Stimulated activated CD4-positive, alpha-beta T cell treated with anti-CD3 and anti-CD28 coated beads, Interleukin-4, amount 100 ng/mL, for 48 hours (primary cell): ENCODE measurements at places on chromosomes 2 and 18.

GRCh38 chr2:138093455-138093854, 129.2 kb downstream of the HNMT start:
- no peak for DNase-seq

DNA sequence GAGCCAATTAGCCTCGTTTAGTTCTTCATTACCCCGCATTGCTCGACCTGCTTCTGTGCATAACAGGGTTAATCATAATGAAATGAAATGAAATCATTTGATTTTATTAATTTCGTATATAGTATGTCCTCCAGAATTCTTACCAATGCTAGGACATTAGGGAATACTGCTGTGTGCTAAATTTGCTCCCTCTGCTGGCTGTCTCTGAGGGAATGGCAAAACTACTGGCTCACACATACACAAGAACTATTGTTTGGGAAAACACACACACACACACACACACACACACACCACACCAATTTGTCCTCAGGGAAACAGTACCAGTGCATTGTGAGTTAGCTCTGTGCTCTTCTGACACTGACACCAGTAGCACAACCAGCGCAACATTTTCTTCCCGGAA, 273.3 kb upstream of the TCF4 start:
- DNase-seq: no peak

- DNase-seq: no peak
Observed at GRCh38 chr18:56984731-56985130, 162.2 kb upstream of the BOD1L2 start.

DNA sequence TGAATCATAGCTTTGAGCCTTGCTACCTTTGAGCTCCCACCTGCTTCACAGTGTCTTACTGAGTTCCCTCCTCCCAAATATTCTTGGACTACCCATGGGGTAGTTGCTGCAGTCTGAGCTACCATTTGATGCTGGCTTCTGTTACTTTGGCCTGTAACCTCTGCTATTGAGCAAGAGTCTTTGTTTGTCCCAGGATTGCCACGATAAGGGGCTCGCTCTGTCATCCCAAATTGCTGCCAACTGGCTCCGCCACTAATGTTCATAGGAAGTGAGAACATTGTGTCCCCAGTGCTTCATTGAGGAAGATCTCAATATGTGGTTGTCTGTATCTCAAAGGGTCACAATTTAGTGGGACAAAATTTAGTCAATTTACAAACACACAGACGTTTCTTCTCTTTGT, 103.8 kb downstream of the TRIM43 start:
- DNase-seq: no peak

DNA sequence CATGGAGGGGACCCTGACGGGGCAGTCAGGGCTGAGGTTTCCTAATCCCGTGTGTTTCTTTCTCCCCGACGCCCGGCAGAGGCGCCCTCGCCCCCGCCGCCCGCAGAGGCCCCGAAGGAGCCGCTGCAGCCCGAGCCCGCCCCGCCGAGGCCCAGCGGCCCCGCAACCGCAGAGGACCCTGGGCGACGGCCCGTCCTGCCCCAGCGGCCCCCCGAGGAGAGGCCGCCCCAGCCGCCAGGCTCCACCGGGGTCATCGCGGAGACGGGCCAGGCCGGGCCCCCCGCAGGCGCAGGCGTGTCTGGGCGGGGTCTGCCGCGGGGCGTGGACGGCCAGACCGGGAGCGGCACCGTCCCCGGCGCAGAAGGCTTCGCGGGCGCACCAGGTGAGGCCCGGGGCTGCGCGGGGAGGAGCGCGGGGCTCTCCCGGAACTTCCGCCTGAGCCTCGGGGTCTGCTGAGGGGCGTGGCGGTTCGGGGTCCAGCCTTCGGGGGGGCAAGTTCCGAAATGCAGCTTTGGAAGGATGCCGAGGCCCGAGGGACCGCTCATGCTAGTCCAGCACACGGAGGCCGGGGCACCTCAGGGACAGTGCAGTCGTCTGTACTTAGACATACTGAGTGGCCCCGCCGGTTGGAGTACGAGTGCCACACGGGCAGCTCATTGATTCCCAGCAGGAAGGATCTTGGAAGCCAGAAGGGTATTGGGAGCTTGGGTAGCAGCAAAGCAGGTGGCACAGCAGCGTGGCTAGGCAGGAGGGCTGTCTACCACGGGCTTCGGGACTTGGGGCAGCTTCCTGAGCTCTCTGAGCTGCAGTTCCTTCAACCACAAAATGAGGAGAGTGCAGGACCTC, 60.1 kb downstream of the EMILIN2 start:
- DNase-seq: peak; percentile 39

- DNase-seq: no peak
Observed at GRCh38 chr2:21452263-21452662, 328.5 kb downstream of the TDRD15 start.

DNA sequence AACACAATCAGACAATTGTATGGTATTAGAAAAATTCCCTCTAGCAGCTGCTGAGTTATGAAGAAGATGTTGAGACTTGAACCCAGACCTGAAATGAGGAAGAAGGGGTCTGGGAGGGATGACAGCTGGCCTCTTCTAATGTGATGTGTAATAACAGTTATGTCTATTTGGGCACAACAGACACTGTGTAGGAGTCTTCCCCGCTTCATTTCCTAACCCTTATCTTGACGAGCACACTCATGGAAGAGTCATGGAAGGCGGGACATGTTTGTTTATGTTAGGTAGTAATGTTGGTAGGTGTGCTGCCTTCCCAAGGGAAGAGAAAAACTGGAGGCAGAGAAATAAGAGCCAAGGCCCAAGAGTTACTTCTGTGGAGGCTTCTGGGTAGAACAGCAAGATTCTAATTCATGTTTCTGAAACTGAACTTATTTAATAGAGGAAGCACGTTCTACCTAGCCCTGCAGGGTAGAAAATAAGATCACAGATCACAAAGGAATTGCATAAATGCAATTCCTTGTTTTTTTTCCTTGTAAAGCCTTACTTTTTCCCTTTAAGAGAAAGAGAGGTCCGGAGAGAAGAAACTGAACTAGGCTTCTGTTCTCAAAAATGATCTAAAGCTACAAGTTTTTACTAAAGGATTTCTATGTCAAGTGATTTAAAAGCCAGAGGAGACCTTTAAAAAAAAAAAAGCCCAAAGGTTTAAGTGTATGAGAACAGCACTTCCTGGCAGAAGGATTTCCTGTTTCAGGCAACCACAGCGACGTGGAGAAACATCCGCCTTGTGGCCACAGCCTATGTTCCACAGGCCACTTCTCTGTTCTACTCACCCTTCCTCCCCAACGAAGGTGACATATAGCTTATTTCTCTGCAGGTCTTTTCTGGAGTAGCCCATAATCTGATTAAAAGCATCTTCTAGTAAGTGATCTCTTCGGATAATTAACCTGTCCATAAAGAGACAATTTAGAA, 68.5 kb upstream of the STK17B start:
- peak; percentile 58 for DNase-seq

DNA sequence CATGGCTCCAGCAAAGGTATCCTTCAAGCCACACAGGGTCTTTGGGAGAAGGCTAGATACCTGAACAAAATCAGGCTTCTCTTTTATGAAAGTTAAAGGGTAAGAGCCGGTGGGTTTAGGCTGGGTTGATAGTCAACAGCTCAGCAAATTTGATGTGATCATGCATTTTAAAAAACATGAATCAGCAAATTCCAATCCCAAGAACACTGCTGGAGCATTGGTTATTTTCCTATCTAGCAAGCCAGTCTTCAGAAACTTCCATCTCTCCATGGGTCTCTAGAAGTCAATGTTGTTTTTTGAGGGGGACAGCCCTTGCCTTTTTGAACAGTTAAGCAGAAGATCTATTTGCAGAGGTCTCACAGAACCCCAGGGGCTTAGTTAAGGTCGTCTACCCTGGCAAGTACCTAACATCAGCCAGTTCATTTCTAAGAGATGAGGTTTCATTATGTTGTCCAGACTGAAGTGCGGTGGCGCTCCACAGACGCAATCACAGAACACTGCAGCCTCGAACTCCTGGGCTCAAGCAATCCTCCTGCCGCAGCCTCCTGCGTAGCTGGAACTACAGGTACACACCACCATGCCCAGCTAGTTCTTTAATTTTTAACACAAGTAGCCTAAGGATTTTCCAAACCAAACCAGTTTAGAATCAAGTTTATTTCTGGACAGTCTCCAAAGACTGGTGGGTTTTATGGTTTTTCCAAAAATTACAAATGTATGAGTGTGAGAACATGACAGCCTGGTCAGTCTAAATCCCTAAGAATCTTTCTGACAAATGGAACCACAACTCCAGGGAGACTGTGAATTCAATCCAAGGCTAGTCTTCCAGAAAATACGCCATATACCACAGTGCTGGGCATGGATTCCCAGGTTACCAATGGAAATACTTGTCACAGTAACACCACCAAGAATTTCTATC, 4.1 kb upstream of the ZCCHC2 start:
- DNase-seq: no peak

- DNase-seq: no peak
Observed at GRCh38 chr2:25125189-25125588, 43.2 kb downstream of the POMC start.
